ENCODE measurements at places on chromosomes 3 and 15. TPM values are rescaled to one million over a fixed set of nuclear protein-coding genes. Genes with fewer than 3 reads are reported as not detected.

GRCh38 chr3:170809975-170810357 lies 60.0 kb downstream of the RPL22L1 start:
- no peaks in the 10 kb centered on the region for H3K4me1 ChIP-seq
- H3K27ac ChIP-seq, result no peak overlapping the region
- H3K4me3 ChIP-seq, result no peak overlapping the region

GRCh38 chr3:197525706-197526105 lies 30.1 kb downstream of the BDH1 start:
- no peak overlapping the region for H3K27ac ChIP-seq
- H3K4me3 ChIP-seq, result no peak overlapping the region
- H3K27me3 ChIP-seq, result no peaks in the 10 kb centered on the region
- H3K36me3 ChIP-seq, result peaks cover 19% of the 10 kb centered on the region

- no peaks in the 10 kb centered on the region for H3K36me3 ChIP-seq
- H3K4me1 ChIP-seq, result no peaks in the 10 kb centered on the region
- no peak for DNase-seq
- no peak overlapping the region for H3K27ac ChIP-seq
These were observed 70.2 kb upstream of the PIK3R4 start for GRCh38 chr3:130816561-130817445.

Gene STARD5
- polyA plus RNA-seq, result 0.49 TPM
